ENCODE measurements at places on chromosomes 2 and 18.

DNA sequence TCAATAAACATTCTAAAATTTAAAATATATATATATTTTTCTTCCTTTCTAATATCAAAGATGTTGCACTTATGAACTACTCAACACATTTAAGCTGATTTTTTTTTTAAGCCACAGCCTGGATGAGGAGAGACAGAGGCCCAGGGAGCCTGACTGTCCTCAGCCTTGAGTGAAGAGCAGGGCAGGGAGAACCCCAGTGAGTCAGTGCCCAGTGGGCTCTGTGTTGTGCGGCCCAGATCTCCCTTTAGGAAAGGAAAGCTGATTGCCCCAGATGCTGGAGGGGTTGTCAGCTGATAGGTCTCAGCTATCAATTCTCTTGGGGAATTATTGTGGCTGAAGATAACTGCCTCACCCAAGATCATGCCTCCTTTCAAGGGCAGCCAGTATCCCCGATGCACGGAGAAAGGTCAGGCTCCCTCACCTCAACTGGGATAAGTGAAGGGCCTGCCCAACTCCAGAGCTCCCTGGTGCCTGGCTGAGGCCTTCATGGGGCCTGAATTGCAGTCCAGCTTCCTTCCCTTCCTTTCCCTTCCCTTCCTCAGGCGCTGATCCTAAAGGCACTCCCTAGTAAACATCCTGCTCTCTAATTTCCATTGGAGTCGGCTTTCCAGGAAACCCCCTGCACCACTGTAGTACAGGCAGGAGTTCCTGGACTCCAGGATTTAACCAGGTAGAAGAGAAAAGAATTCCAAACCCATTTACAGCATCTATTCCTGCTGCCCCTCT is 106.9 kb upstream of the ATL2 start:
- no peak for DNase-seq

DNA sequence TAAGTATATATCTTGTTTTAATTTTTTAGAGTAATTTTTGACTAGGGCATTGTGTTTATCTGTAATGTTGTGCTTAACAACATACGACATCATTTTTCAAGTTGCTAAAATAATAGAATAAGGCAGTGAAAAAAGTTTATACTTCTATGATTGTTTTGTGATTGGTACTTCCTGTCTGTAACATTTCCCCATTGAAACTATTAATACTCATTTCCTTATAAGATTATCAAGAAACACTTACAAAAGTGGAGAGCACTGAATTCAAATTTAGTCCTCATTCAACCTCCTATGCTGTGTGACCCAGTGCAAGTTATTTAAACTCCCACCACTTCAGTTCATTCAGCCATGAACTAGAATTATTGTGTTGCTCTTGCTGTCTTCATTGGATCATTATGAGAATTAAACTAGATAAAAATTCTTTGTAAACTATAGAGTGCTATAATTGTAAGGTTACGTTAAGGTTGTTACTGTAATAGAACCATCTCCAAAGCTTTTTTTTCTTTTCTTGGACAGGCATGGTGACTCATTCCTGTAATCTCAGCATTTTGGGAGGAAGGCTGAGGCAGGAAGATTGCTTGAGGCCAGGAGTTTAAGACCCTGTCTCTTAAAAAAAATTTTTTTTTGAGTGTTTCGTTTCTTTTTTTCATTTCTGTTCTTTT is 2.8 kb downstream of the ETAA1 start:
- DNase-seq: peak; percentile 34

- DNase-seq: no peak
Measured at GRCh38 chr2:44280869-44281268, 5.6 kb downstream of the SLC3A1 start.

GRCh38 chr2:16008856-16009255 is 68.5 kb downstream of the MYCN start:
- no peak for DNase-seq

DNA sequence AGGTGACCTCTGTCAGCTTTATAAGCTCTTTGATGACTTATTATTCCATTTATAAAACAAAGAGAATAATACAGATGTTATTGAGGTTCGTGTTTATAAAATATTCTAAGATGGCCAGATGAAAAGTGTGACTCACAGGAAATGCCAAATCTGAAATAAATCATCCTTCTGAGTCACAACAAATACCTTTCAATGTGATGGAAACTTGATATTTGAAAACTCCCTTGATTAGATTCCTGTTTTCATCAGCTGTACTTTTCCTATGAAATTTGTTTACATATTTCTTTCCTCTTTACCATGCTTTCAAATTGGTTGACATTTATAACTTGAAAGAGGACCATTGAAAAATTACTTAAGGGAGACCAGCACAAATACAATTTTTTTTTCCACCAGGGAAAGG is 30.6 kb upstream of the PPP1R1C start:
- DNase-seq: peak; percentile 61

- DNase-seq: peak; percentile 83
Measured at GRCh38 chr2:85409845-85410583, at the start of gene CAPG. Gene CAPG (minus strand): TSS chr2:85410366. CDS start chr2:85402145, 8,221 bp downstream.

GRCh38 chr18:961644-962355 is 57.1 kb downstream of the ADCYAP1 start:
- DNase-seq: peak; percentile 53

GRCh38 chr18:43158381-43158780 is 42.9 kb upstream of the RIT2 start:
- no peak for DNase-seq

GRCh38 chr2:232890536-232890895 is 20.5 kb downstream of the SNORC start:
- no peak for DNase-seq

- no peak for DNase-seq
Measured at GRCh38 chr2:190060626-190061025, 1.9 kb downstream of the MSTN start.

DNA sequence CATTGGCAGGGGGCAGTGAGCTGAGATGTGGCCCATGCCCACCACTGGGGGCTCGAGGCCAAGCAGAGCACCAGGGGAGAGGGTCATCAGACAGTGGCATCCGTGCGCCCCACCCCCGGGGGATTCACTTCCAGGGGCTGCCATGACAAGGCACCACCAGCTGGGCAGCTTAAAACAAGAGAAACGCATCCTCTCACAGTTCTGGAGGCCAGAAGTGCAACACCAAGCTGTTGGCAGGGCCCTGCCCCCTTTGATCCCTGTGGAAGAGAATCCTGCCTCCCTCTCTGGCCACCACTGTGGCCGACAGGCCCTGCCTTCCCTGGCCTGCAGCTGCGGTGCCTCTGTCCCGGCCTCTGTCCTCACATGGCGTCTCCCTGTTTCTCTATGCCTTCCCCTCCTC is 187.7 kb upstream of the ID2 start:
- peak; percentile 38 for DNase-seq

DNA sequence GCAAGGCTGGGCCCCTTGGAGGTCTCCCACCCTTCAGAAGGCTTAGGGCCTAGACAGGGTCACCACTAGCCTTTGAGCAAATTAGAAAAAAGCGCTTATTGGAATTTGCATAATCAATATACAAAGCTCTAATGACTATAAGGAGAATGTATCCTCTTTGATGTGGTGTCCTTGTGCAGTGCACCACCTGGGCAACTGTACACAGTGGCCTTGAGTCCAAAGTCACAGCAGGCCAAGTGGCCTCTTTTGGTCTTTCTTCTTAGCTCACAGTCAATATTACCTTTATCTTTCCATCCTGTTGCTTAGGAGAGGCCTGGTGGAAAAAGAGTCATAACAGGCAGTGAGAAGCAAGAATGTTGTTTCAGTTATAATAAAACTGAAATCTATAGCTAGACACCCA is 19.7 kb upstream of the ST3GAL5 start:
- no peak for DNase-seq

DNA sequence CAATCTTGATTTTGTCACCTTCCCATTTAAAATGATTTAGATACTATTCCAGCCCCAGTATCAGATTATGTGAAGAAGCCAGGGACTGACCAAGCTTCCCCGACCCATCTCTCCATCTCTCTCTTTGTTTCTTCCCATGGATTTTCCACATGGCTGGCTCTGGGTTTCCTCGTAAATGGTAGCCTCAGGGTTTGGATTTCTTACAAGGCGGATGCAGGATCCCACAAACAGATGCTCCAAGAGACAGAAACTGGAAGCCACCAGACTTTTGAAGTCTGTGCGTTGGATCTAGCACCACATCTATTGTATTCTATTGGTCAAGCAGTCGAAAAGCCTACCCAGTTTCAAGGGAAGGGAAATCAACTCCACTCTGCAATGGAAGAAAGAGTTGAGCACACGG is 46.0 kb upstream of the SPHKAP start:
- no peak for DNase-seq

GRCh38 chr2:73851274-73851673 is 22.5 kb downstream of the STAMBP start:
- DNase-seq: peak; percentile 61

DNA sequence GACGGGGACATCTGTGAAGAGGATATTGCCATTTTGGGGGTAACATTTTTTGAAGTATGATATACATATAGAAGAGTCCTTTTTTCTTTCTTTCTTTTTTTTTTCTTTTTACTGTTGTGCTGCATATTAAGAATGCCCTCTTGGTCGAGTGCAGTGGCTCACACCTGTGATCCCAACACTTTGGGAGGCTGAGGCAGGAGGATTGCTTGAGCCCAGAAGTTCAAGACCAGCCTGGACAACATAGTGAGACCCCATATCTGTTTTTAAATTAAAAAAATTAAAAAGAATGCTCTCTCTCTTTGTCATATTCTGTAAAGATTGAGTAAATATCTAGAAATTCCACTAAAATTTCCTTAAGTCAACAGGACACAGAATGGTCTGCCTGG is 3.6 kb downstream of the SH2D6 start:
- DNase-seq: no peak

DNA sequence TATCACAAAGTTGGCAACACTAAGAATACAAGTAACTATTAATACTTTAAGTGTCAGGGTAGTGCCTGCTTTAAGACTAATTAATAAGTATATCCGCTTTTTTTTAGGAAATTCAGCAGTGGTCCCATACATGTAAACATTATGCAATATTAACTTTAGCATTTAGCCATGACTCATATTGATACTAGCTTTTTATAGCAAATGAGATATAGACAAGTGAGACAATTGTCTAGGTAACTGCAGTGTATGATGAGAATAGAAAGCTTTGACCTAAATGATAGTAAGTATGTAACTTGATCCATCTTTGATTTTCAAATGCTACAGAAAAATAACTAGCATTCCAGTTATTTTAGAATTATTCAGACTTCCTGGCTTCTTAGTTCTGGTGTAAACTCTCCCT is 27.4 kb upstream of the VRK2 start:
- DNase-seq: no peak

DNA sequence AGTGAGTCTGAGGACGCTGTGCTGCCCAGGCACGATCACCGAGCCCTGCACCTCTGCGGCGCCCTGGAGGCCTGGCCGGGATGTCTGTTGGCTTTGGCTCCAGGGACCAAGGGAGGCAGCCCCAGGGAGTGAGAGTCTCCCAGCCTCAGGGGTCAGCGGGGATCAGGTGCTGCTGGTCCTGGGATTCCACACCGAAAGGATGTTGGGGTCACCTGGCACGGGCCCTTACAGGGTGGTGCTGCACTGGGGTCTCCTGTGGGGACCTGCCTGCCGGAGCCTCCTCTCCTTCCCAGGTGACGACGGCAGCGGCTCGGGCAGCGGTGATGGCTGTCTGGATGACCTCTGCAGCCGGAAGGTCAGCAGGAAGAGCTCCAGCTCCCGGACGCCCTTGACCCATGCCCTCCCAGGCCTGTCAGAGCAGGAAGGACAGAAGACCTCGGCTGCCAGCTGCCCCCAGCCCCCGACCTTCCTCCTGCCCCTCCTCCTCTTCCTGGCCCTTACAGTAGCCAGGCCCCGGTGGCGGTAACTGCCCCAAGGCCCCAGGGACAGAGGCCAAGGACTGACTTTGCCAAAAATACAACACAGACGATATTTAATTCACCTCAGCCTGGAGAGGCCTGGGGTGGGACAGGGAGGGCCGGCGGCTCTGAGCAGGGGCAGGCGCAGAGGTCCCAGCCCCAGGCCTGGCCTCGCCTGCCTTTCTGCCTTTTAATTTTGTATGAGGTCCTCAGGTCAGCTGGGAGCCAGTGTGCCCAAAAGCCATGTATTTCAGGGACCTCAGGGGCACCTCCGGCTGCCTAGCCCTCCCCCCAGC is 30.5 kb downstream of the GPC1 start:
- DNase-seq: no peak

DNA sequence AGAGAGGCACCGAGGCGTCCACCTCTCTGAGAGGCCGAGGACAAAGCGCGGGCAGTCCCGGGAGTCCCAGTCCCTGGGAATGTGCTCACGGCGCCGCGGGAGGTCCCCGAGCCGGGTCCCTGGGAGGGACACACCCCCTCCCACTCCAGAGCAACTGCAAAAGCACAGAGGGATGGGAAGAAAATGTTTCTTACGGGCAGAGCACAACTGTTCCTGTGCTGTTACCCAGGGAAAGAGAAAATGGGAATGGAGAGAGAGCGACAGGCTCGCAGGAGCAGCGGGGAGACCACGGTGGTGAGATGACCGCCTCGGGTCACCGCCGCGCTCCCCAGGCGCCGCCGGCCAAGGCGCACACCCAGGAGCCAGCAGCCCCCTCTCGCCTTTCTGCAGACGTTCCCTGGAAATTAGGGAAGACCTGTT is 1.2 kb upstream of the BCL11A start:
- DNase-seq: no peak

- DNase-seq: no peak
Measured at GRCh38 chr18:74505776-74506175, 9.6 kb downstream of the CNDP2 start.

DNA sequence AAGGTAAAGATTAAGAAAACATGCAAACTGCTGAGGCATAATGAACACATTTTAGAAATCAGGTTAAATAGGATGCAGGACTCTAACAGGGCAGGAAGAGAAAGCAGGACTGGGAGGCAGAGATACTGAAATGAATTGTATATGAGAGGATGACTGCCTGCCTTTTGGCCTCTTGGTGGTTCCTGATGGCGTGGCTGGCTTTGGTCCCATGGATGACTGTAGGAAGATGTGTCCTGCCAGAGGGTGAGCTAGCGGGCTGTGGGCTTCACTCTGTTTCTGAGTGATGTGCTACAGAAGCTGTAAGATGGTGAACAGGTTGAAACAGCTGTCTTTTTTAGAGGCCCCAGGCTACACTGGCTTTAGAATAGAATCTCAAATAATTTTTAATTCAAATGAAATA is 517.0 kb downstream of the SLC4A3 start:
- no peak for DNase-seq

DNA sequence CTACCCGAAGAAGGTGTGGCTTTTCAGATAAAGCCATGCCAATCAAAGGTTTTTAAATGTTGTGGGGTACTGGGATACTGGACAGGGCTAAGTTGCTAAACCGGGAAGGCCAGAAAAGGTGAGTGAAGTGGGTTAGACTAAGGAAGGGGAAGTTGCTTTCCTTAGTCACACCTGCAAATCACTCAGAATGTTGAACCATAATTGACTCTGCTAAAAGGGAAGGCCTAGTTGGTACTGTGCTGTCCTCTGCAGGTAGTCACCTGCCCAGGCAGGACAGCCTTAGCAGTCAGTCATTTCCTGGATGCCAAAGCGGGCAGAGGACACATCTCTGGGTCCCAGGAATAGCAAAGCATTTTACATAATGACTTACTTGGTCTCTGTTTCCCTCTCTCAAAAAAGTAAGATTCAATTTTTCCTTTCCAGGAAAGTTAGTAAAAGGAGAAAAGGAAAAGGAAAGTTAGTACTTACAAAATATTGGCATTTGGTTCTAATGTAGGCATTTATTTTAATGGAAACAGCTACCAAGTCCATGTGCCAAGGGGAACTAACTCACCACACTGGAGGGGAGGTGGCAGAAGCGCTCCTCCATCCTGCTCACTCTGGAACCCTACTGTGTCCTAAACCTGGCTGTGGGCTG is 60.3 kb downstream of the RFTN2 start:
- peak; percentile 71 for DNase-seq

- DNase-seq: no peak
Measured at GRCh38 chr2:121155502-121156056, 129.4 kb downstream of the TFCP2L1 start.

All from HT-29 (cell line).